NCI-H1417 (cell line): ENCODE measurements at places on chromosomes 7 and 10.

- no peak for DNase-seq
Measured at GRCh38 chr7:125020801-125021200, 91.2 kb upstream of the POT1 start.

- no peak for DNase-seq
Measured at GRCh38 chr7:19972876-19973275, 199.5 kb upstream of the TMEM196 start.

GRCh38 chr7:20786779-20787659, at the start of gene SP8:
SP8 (minus strand) TSS chr7:20786886; CDS start chr7:20786798, 88 bp downstream.
- peak; percentile 97 for DNase-seq

GRCh38 chr10:6199131-6199733, 3.5 kb upstream of the PFKFB3 start:
- DNase-seq = no peak

GRCh38 chr10:79223091-79224048, 123.9 kb upstream of the PPIF start:
- peak; percentile 1 for DNase-seq

GRCh38 chr10:42866115-42866995, 83.8 kb downstream of the BMS1 start:
- peak; percentile 61 for DNase-seq

DNA sequence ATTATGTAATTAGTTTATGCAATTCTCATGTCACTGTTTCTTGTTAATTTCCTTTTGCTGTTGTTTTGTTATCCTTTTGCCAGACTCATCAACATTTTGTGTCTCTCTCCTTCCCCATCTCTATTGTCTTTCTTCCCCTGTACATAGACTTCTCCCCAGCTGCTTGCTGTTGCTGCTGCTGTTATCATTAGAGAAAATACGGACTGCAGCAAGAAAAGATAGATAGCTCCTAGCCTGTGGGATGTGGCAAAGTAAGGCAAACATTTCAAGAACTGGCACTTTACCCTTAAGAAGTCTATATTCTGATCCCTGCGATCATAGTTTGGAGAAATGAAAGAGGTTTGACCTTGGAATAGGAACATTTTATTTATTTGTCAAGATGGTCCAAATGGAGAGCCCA, 162.2 kb downstream of the AOAH start:
- DNase-seq = no peak

GRCh38 chr10:5040781-5041470, 37.3 kb upstream of the AKR1C2 start:
- no peak for DNase-seq
